ENCODE measurements at places on chromosomes 11 and 22. TPM values are rescaled to one million over a fixed set of nuclear protein-coding genes. Genes with fewer than 3 reads are reported as not detected.

The SYNGR1 gene
- 18.5 TPM for total RNA-seq

DNA sequence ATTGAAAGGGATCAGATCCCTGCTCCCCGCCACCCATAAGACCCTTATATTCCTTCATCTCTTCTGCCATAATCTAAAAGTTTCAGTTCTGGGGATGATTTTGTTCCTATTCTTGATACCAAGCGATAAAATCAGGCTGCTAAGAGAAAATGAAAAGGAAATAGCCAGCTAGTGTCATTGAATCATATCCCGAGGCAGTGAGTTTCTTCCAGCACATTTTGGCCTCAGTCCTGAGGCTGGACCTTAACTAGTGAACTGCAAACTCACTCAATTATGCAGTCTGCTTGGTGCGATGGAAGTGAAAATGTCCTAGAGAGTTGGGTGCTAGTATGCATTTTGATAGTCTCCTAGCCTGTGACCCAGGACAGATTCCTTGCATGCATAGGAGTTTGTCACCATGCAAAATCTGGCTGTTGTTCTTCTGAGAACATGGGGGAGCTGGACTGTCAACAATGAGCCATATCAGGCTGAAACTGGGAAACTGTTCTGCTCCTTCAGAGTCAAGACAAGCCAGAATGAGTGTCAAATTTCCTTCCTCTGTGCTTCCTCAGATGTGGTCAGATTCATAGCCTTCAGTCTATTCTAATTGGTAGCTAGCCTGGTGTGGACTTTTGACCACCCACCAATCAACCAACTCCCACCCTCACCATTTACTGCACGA is 102.9 kb downstream of the CCDC81 start:
- H3K4me3 ChIP-seq: no peak overlapping the region
- no peaks in the 10 kb centered on the region for H3K36me3 ChIP-seq
- no peaks in the 10 kb centered on the region for H3K4me1 ChIP-seq
- no peaks in the 10 kb centered on the region for H3K27me3 ChIP-seq
- H3K27ac ChIP-seq: peak overlapping the region; percentile 21
- DNase-seq: no peak

- no peak overlapping the region for H3K4me3 ChIP-seq
- DNase-seq: peak; percentile 75
- no peaks in the 10 kb centered on the region for H3K36me3 ChIP-seq
- peaks cover 26% of the 10 kb centered on the region for H3K4me1 ChIP-seq
- H3K27ac ChIP-seq: peak overlapping the region; percentile 11
- no peaks in the 10 kb centered on the region for H3K27me3 ChIP-seq
Measured at GRCh38 chr11:26753723-26754504, 32.1 kb upstream of the SLC5A12 start.

- no peaks in the 10 kb centered on the region for H3K27me3 ChIP-seq
- H3K27ac ChIP-seq: no peak overlapping the region
- no peaks in the 10 kb centered on the region for H3K36me3 ChIP-seq
- no peaks in the 10 kb centered on the region for H3K4me1 ChIP-seq
- no peak for DNase-seq
- no peak overlapping the region for H3K4me3 ChIP-seq
Measured at GRCh38 chr11:64476881-64477280, 114.1 kb upstream of the SLC22A12 start.

DNA sequence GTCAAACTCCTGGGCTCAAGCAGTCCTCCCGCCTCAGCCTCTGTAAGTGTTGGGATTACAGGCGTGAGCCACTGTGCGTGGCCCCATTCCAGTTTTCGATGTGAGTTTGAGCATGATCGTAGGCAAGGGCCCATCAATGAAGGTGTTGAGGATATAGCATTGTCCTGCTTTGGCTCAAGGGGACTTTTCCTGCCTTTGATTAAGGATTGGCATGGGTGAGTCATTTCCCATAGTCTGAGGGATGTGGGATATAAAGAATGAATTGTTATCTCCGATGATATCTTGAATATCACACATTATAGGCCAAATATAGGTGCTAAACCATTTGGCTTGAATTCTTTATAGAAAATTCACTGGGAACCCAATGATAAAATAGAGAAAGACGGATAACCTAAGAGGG is 30.4 kb downstream of the STIM1 start:
- H3K4me3 ChIP-seq: no peak overlapping the region
- H3K4me1 ChIP-seq: no peaks in the 10 kb centered on the region

All from sigmoid colon (tissue), 7 donors.